ENCODE measurements at places on chromosomes 3 and 15.

DNA sequence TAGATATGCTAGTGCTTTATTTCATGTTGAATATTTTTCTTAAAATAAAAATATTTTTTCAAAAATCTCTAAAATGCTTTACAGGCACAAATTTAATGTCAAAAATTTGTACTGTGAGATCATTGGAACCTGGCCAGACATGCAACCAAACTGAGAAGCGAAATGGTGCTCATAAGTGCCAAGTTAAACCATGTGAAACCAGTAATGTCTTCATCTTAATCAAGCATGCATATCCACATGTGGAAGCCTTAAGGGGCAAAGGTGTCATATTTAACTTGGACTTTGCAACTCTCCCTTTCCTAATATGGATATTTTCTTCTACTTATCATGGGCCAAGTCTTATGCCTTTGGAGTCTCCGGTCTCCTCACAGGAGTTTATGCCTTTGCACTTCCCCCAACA is 208.9 kb upstream of the COL8A1 start:
- no peak for DNase-seq

GRCh38 chr3:118809696-118810498 is 224.7 kb downstream of the IGSF11 start:
- no peak for DNase-seq

GRCh38 chr3:106534206-106534605 is 665.4 kb upstream of the CBLB start:
- DNase-seq: no peak

DNA sequence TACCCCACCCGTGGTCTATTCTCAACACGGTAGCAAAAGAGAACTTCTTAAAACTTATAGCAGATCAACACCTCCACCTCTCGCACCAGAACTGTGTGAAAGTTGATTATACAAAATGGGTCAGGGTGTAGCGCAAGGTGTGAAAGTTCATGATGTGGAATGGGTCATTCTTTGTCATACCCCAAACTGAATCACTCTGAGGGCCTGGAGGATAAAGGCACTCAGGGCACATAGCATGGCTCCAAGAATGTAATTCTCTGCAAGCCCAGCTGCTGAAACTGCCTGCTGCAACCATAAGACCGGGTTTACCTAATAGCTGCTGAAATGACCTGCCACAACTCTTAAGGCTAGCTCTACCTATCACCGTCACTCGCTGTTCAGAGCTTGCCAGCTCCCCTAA is 70.0 kb downstream of the FOXP1 start:
- no peak for DNase-seq

DNA sequence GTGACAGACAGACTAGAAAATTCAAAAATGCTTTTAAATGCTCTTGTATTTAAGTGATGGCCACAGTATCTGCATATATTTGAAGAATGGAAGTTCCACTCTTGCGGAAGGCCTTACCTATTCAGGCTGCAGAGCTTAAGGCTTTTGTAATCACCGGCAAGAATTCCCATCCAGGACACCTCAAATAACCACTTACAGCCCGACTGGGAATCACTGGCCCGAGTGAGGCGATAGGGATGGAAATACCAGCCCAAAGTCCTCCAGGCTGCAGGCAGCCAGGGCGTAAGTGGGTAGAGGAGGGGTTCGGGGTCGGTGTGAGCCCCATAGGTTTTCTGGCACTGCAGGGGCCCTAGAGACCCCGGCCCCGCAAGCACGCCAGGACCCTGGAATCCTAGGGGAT is 9.5 kb downstream of the CMTM7 start:
- no peak for DNase-seq

DNA sequence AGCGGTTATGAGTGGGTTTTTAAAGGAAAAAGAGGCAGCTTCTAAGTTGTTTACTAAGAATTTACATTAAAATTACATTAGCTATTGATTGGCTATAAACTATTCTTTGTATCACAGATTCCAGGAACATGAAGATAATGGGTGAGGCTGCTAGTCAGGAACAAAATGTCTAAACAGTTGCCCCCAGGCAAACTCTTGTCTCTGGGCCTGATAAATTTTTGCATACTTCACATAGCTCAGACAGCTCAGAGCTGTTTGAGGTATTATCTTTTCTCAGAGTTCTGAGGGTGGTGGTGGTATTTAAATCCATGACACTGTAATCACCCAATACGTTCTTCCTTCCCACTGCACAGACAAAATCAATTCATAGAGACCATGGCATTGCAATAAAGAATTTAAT is 2.1 kb upstream of the HACD2 start:
- no peak for DNase-seq

DNA sequence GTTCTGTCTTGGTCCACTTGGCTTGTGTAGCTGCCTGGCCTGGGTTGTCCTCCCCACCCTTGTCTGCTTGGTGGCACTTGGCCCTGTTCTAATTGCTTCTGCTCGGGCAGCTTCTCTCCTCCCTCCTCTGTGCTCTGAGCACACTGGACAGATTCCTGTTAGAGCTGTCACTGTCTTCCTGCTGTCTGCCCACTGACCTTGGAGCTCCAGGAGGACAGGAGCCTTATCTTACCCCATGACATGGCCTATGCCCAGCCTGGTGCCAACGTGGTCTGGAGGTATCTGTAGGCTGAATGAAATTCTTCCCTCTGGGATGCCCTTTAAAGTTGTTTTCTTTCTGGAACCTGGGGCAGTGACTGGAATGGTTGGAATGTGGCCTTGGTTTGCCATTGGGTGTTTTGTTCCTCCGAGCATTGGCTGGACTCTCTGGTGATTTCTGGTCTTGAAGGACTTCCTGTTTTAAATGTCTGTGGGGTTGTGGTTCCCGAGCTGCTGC is 94.1 kb downstream of the FAM43A start:
- DNase-seq: no peak

DNA sequence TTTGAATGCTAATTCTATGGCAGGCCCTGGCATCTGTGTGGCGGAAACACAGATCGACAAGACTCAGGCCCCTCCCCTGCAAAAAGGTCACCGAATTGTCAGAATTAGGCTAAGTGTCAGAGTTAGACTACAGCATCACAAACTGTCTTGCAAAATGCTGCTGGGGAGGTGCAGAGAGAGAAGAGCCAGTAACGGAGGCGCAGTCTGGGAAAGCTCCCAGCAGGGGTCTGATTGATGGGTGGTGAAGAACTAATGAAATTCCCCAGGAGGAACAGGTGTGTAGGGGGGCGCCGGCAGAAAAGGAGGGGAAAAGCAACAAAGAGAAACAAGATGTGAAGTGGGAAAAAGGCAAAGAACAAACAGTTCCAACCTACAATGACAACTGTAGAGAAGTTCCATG is 72.7 kb upstream of the TAMM41 start:
- no peak for DNase-seq

- no peak for DNase-seq
These were observed 636.1 kb downstream of the NTRK3 start for GRCh38 chr15:87620393-87620792.

- DNase-seq: peak; percentile 75
These were observed 254.9 kb upstream of the TBL1XR1 start for GRCh38 chr3:177451864-177452830.

DNA sequence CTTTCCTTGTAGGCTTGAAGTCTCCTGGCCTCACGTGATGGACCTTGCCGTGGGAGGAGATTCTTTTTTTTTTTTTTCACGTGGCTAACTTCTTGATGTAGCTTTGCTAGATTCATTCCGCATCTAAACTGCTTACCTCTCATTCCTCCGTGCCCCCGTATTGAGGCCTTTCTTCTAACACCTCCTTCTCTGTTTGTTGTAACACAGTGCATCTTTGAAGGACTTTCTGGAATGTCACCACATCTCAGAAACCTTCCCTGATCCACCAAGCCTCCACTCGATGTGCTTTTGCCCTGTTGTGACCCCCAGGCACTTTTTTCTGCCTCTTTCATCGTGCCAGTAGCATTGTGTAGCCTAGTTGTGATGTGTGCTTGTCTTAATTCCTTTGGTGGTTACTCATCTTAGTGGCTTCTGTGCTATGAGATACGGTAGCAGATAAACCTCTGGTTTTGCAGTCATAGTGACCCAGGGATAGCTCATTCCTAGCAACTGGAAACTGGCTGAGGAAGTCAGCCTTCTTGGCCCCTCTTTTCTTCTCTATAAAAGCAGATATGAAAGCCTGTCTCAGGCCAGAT is 1.6 kb upstream of the BNC1 start:
- peak; percentile 40 for DNase-seq

- peak; percentile 79 for DNase-seq
These were observed 42.1 kb downstream of the GOLGA6A start for GRCh38 chr15:74040109-74040850.

- DNase-seq: no peak
These were observed 75.5 kb downstream of the EBLN2 start for GRCh38 chr3:73136941-73137340.

GRCh38 chr3:186368717-186369116 is 6.7 kb upstream of the DGKG start:
- no peak for DNase-seq

GRCh38 chr3:188254520-188255070 is 100.6 kb downstream of the LPP start:
- DNase-seq: no peak

DNA sequence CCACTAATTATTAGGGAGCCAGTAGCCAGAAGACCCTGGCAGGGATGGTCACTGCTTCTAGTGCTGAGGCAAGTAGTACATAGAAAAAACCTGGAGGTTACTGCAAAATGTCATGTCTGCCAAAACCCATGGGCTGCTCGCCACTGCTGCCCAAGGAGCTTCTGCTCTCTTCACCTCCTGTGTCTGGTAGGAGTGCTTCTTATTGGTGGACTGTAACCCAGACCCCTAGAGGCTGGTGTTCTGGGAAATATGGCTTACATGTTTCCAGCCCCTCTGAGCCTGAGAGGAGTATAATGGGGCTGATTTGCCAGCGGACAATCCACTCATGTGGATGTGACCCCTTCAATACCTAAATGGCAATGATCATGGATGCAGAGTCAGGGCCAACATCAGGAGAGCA is 286.4 kb downstream of the EPHB1 start:
- DNase-seq: no peak

- DNase-seq: no peak
These were observed 16.3 kb downstream of the CSPG4 start for GRCh38 chr15:75696311-75696720.

GRCh38 chr15:69056365-69056764 is 41.9 kb downstream of the NOX5 start:
- DNase-seq: no peak

GRCh38 chr15:70091726-70092463 is 5.8 kb downstream of the TLE3 start:
- no peak for DNase-seq

- DNase-seq: no peak
These were observed 37.7 kb upstream of the PRR20G start for GRCh38 chr3:127325629-127325961.

GRCh38 chr3:44915702-44916438 is 41.5 kb downstream of the TGM4 start:
- DNase-seq: no peak

GRCh38 chr3:42478830-42479229 is 23.6 kb upstream of the VIPR1 start:
- no peak for DNase-seq

DNA sequence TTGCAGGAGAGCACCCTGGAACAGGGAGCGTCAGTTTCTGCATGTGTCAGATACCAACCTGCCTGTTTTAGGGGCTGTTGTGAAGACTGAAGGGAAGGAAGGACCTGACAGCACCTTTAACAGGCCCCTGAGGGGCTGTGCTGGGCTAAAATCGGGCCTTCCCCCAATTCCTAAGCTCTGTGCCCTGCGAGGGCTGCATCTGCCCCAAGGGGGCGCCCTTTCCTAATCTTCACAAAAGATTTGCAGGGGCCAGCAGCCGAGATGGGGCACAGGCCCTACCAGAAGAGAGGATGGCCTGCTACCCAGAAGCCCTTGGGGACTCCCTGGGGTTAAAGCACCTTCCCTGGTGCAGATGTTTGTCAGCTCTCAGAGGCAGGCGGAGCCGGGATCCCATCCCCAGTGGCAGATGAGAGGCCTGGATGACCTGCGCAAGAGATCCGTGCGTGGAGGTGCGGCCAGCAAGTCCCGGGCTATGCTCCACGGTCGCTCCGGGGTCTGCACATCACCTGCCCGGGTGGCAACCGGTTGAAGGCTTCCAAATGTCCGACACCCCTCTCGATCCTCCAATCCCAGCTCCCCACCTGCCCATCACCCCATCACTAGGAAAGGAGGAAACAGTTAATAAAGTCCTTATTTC is 53.6 kb downstream of the RHCG start:
- no peak for DNase-seq

- DNase-seq: no peak
These were observed 181.8 kb downstream of the SSR3 start for GRCh38 chr3:156373095-156373494.

- DNase-seq: no peak
These were observed 23.4 kb upstream of the ACAP2 start for GRCh38 chr3:195466251-195466650.

- no peak for DNase-seq
These were observed 709.0 kb downstream of the CADM2 start for GRCh38 chr3:85667744-85668143.

DNA sequence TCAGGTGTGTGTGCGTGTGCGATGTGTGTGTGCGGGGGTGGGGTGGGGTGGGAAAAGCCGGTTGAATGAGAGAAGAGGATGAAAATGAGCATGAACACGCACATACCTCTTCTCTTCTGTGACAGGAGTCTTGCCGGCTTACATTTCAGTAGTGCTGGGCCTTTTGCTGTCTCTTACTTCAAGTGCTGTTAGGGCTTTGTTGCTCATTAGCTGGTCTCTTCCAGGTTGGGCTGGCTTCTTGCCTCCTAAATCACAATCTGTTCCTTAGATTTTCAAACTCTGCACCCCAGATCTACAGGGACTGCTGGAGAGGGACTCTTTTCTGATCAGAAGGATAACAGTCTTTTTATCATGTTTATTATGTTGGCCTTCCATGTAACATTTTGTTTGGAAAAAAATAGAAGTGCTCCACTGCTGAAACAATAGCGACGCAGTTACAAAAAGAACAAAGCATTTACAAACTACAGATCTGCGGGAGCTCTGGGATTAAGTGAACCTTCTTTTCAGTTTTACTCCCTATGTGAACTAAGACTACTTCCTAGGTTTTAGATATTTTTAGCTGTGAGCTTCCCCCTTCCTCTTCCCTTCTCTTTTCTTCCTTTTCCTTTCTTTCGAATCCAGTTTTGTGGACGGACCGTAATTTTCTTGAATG is 48.5 kb downstream of the USP13 start:
- DNase-seq: no peak

- DNase-seq: peak; percentile 34
These were observed 683.0 kb downstream of the TBL1XR1 start for GRCh38 chr3:176514297-176514696.

- peak; percentile 97 for DNase-seq
These were observed 3.3 kb downstream of the LIPH start for GRCh38 chr3:185549122-185549521.

GRCh38 chr15:77599899-77600298 is 32.8 kb downstream of the LINGO1 start:
- DNase-seq: no peak

GRCh38 chr15:68783226-68784058 is 37.3 kb downstream of the ANP32A start:
- no peak for DNase-seq

GRCh38 chr3:123020709-123021108 is 6.9 kb downstream of the SEMA5B start:
- no peak for DNase-seq

- no peak for DNase-seq
These were observed 7.9 kb upstream of the PDE8A start for GRCh38 chr15:84973492-84974460.

GRCh38 chr15:57572468-57572867 is 19.2 kb upstream of the MYZAP start:
- peak; percentile 27 for DNase-seq

GRCh38 chr3:172247525-172248274 is 200.6 kb downstream of the GHSR start:
- DNase-seq: no peak

GRCh38 chr15:90225504-90226234 is 8.1 kb downstream of the CIB1 start:
- DNase-seq: no peak
